ENCODE measurements at places on chromosomes 1 and 21.

DNA sequence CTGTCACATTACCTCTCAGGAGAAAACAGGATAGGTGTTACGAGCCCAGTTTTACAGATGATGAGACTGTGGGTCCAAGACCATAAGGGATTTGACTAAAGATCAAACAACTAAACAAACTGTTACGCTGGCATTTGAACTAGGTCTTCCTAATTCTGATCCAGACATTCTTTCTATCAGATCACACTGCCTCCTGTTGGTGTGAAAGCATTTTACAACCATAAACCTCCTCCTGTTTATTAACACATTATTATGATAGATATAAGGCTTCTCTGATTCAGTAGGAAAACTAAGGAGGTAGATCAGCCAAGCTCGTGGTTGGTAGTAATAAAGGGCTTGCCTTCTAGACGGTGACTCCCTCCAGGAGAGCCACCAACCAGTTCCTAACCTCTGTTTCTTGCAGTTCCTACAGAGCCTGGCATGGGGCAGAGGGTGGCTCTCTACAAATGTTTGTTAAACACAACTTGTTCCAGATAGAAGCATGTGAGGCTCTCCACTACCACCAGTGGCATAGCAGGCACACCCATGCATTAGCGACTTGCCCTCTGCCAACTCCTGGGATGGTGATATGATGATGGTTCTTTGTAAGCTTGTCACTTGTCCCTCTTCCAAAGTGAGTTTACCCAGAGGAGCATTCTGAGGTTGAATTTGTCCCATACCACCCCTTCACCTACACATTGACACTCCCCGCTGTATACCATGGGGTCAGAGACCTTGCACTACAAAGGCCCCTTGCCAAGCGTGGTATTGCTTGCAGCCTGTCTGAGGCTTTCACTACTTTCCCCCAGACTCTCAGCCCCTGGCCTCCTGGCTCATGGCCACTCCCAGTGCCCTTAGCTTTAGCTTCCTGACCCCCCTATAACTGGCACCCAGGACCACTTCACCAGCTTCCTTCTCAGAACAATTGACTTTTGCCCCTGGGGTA lies 96.4 kb upstream of the HOOK1 start:
- peak; percentile 42 for DNase-seq

GRCh38 chr1:210908257-210908656 lies 225.7 kb downstream of the KCNH1 start:
- DNase-seq: no peak

GRCh38 chr1:6726253-6726652 lies 24.6 kb upstream of the DNAJC11 start:
- no peak for DNase-seq

GRCh38 chr1:218402786-218403120 lies 57.6 kb downstream of the TGFB2 start:
- DNase-seq: no peak

- DNase-seq: no peak
These were observed 7.9 kb downstream of the LYST start for GRCh38 chr1:235858766-235859165.

GRCh38 chr1:235583511-235584001 lies 66.0 kb downstream of the GNG4 start:
- peak; percentile 58 for DNase-seq
